Vagina (tissue), 2 donors: ENCODE measurements at places on chromosomes 2 and 18.

DNA sequence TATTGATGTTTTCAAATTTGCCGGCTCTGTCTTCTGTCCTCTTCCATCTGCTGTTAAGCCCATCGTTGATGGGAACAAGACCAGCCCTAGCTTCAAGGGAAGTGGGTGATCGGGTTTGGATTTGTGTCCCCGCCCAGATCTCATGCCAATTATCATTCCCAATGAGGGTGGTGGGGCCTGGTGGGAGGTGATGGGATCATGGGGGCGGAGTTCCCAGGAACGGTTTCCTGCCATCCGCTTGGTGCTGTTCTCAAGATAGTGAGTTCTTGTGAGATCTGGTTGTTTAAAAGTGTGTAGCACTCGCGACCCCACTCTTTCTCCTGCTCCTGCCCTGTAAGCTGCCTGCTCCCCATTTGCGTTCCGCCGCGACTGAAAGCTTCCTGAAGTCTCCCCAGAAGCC is 9.5 kb downstream of the ASB18 start:
- H3K4me3 ChIP-seq: no peak overlapping the region
- no peak overlapping the region for H3K27ac ChIP-seq
- no peaks in the 10 kb centered on the region for H3K27me3 ChIP-seq
- H3K36me3 ChIP-seq: no peaks in the 10 kb centered on the region
- no peaks in the 10 kb centered on the region for H3K4me1 ChIP-seq
- DNase-seq: peak; percentile 49

- no peak overlapping the region for H3K4me3 ChIP-seq
- no peak overlapping the region for H3K27ac ChIP-seq
- no peaks in the 10 kb centered on the region for H3K36me3 ChIP-seq
- DNase-seq: no peak
- no peaks in the 10 kb centered on the region for H3K27me3 ChIP-seq
These were observed 57.6 kb downstream of the EVA1A start for GRCh38 chr2:75503048-75503607.

GRCh38 chr2:74401891-74402290 is 19.5 kb downstream of the C2orf81 start:
- H3K36me3 ChIP-seq: no peaks in the 10 kb centered on the region
- H3K27ac ChIP-seq: no peak overlapping the region
- no peak overlapping the region for H3K4me3 ChIP-seq
- H3K27me3 ChIP-seq: no peaks in the 10 kb centered on the region
- H3K4me1 ChIP-seq: no peaks in the 10 kb centered on the region

DNA sequence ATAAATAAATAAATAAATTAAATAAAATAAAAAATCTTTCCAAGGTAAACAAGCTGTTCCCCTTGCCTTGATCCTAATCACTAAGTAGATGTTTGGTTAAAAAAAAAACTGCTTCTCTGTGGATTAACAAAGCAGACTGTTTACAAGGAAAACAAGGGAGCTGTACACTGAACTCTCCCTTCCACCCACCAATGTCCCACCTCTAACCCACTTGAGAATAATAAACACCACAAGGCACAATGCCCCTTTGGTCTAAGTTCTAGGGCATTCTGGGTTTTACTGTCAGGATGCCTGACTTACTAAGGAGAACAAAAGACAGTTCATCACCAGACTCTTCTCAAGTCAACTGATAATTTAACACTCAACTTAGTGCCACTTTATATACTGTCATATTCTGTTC is 83.5 kb downstream of the NCKAP1 start:
- no peak overlapping the region for H3K27ac ChIP-seq
- H3K36me3 ChIP-seq: peaks cover 5% of the 10 kb centered on the region
- H3K4me3 ChIP-seq: no peak overlapping the region
- no peak for DNase-seq

- no peaks in the 10 kb centered on the region for H3K27me3 ChIP-seq
- H3K4me3 ChIP-seq: no peak overlapping the region
- no peaks in the 10 kb centered on the region for H3K36me3 ChIP-seq
- no peaks in the 10 kb centered on the region for H3K4me1 ChIP-seq
- no peak for DNase-seq
These were observed 31.4 kb downstream of the ABCB11 start for GRCh38 chr2:168999668-169000213.
